ENCODE measurements at places on chromosomes 2 and 18.

DNA sequence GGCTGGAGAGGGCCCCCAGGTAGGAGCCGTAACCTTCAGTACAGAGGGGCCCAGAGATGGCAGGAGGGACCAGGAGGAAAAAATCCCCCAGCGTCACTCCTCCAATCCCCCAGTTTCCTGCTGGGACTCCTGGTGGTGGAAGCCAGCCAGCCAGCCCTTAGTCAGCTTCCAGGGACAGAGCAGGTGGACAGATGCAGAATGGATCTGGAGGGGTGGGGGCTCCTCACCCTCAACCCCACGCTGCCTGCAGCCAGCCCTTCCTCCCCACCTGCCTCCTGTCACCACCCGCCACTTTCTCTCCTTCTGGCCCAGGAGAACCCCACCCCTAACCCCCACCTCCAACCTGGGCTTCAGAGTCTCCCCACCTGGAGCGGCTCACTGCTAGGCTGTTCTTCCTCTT lies 21.1 kb downstream of the EMX1 start:
- DNase-seq, result no peak

DNA sequence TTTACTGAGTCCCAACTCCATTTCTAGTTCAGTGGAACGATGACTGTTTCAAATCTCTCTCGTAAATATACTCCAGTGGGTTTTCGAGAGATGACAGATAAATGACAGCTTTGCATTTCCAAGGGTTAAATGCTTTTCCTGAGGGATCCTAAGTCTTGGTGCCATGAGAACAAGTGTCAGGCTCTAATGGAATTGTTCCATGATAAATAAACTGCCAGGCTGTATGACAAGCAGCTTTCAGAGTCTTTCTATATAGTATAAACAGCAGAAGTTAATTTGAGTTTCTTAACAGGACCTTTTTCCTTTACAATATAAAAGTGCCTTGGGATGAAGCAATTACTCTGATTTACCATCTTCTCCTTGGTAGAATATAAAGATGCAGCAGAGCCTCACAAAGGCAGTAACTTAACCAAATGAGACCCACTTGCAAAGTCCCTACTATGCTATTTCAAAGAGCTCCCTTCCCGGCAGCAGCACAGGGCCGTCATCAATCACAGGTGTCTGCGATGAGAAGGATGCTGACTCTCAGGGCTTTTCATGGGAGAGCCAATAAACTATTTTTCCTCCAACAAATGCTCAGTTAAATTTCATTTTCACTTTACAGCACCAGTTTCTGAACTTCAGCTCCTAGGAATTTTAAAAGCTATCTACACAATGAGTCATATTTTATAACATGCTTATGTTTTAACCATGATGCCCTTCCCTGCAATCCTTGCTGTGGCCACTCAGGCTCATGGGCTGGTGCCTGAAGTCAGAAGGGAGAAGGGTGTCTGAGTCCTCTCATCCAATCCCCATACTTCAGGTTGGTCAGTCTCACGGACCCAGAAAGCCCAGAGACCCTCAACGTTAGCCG lies 123.8 kb downstream of the AFF3 start:
- no peak for DNase-seq

DNA sequence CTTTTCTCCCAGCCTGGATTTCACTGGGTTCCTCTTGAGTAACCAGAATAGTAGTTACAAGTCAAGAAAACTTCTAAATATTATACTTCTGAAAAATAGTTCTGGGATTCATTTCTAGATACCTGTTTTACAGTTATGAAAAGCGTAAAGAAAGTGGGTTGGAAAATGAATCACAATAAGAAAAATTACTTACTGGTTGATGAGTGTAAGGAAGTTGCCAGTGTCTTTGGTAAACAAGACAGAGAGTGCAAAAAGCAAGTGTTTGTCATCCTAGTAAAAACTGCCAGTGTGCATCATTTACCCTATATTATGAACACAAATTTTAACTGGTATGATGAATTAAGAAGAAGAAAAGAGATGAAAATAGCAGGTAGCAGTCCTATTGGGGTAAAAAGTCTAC lies 88.9 kb downstream of the R3HDM1 start:
- DNase-seq, result no peak

GRCh38 chr2:189276277-189276676 lies 96.7 kb upstream of the COL5A2 start:
- peak; percentile 60 for DNase-seq

DNA sequence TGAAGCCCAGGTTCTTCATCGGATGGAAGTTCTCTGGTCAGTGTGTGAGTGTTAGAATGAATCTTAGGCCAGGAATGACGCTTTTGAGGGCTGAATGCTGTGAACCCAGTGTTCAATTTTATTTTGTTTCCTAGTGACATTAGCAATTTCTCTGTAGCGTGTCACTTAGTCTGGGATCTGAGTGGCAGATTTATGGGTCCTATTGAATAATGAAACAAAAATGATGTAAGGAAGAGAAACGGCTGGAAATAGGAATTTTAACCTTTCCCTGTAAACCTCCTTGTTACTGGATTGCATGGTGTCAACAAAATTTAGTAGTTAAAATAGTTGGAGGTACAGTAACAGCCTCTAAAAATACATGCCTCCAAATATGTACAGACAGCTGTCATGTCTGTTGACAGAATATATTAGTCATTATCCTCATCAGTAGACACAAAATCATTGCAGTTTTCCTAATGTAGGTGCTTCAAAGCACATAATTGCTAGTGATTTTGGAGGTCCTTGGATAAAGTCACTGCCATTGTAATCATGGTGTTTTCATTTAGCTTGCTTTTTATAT lies 223.8 kb upstream of the SPRED2 start:
- DNase-seq, result no peak

DNA sequence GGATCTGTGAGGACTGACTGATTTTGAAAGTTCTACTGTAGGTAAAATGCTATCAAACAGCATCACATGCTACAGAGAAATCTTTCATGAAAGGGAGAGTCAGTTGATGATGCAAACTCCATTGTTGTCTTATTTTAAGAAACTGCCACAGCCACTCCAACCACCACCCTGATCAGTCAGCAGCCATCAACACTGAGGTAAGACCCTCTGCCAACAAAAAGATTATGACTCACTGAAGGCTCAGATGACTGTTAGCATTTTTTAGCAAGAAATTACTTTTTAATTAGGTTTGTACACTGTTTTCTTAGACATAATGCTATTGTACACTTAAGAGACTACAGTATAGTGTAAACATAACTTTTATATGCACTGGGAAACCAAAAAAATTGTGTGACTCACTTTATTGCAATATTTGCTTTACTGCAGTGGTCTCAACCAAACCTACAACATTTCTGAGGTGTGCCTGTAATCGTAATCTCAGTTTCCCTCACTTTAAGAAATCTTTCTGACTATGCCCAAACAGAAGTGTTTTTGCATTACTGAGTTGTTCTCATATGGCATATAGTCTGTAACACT lies 42.8 kb downstream of the METTL8 start:
- no peak for DNase-seq

- DNase-seq, result no peak
Measured at GRCh38 chr2:232781765-232782164, 5.4 kb upstream of the KCNJ13 start.

DNA sequence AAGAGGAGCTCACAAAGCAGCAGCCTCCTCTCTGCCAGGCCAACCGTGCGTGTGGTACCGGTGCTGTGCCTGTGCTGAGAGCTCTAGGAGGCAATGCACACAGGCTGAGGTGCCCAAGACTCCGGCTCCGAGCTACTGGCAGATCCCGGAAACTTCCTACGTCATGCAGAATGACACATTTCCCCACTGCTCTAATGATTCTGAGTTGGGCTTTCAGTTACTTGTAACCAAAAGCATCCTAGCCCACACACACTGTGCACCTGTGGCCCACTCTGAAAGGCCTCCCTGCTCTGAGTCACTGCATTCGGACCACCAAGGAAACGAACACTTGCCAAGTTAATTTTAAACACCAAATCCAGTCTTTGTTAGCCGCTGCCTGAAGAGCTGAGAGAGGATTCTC lies 9.3 kb upstream of the RNU4ATAC start:
- DNase-seq, result no peak

GRCh38 chr18:68676913-68677312 lies 38.0 kb downstream of the TMX3 start:
- no peak for DNase-seq

DNA sequence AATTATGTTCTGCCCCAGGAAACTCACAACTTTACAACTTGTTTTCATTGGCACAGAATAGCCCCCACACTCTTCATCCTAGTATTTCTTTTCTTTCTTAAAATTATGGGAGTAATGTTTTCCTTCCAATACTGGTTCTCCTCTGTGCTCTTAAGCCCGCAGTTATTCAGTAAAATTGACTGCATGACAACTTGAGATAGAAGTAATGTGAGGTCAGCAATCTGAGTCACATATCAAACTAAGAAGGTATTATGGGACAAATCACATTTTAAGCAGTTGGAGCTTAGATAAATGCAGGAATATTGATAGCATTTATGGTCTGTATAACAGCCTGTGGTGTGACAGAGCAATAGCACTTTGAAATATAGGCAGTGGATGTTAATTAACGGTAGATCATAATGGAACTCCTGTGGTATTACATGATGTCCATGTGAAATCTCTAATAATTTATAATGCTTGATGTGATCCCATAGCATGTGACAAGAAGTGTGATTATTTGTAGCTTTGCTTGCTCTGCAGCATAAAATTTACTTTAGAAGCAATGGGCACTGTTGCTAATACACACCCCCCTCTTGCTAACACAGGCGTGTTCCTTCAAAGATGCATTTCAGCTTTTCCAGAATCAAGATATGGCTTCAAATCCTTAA lies 351.4 kb upstream of the CDH20 start:
- no peak for DNase-seq

DNA sequence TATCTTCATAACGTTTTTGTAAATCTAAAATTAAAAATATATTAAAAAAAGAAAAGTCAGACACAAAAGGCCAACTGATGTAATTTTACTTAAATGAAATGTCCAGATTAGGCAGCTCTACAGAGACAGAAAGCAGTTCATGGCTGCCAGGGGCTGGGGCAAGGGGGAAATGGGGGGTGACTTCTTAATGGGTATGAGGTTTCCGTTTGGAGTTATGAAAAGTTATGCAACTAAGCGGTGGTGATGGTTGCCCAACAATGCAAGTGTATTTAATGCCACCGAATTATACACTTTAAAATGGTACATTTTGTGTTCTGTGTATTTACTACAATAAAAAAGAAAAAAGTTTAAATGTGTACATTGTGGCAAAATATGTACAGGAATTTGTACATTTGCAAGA lies 70.2 kb upstream of the TEX51 start:
- no peak for DNase-seq

GRCh38 chr2:65292106-65292400 lies 64.4 kb downstream of the ACTR2 start:
- DNase-seq, result no peak

GRCh38 chr18:46050268-46050667 lies 21.8 kb downstream of the PSTPIP2 start:
- no peak for DNase-seq

DNA sequence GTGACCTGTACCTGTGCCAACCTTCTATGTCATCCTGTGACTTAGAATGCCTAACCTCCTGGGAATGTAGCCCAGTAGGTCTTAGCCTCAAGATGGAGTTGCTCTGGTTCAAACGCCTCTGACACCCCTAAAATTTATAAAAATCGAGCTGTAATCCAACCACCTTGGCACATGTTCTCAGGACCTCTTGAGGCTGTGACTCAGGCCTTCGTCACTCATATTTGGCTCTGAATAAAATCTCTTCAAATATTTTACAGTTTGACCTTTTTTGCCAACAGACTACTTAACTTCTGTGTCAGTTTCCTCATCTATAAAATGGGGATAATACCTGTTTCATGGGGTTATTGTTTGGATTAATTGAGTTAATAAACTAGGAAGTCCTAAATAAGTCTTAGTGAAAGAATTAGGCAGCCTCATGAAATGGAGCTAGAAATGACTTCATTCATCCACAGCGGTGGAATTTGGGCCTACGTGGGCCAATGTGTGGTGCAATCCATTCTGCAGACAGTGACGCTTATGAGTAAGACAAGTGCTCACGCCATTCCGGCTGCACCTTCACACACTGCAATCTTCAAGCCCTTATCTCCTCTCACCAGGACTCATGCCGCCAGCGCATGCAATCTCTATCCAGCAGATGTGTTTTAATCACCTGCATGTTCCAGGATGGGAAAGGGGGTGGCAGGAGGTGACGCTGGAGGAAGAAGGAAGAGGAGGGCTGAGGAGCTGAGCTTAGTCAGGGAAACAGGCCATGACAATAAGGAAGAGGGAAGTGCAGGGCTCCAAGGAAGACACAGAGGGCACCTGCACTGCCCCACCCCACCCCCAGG lies 2.0 kb upstream of the UBE2F start:
- DNase-seq, result no peak

GRCh38 chr2:184555352-184555751 lies 43.0 kb upstream of the ZNF804A start:
- DNase-seq, result no peak

GRCh38 chr2:127552336-127552735 lies 16.9 kb downstream of the MYO7B start:
- DNase-seq, result no peak

DNA sequence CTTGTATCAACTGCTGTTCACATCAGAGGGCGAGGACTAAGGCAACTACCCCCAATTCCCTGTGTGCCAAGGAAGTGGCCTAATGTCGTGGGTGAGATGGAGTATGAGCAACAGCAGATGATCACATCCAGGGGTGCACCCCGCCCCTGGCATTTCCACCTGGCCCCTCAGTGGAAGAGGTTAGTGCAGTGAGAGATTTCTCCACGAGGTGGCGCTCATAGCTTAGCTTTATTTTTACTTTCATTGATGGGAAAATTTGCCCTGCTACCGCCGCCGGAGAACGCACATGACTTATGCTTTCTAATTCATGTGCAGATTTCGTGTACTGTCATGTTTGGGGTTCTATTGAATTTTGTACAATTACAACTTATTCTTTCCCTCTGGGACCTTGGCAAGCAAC lies 470.6 kb upstream of the MEX3C start:
- DNase-seq, result peak; percentile 51

GRCh38 chr2:95530734-95531133 lies 46.2 kb upstream of the TRIM43B start:
- DNase-seq, result no peak

DNA sequence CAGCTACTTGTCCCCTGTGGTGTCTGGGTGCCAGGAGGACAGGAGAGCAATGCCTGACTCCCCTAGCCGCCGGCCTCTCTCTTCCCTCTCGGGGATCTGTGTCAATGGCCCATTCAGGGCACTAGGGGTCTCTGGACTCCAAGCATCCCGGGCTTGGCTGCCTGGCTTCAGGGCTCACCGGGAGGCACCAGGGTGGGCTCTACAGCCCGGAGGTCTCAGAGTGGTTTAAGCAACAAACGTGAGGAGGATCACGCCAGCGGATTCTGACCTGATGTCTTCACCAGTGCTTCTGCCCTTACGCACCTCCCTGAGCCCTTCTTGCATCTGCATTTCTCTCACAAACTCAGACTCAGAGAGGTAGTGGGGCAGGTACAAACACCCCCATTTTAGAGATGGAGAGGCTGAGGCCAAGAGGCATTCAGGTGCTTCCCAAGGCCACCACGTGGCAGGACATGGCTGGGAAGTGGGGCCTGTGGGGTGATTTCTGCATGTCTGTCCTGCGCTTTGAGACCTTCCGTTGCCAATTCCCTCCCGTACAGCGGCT lies 243.0 kb downstream of the CELF4 start:
- DNase-seq, result peak; percentile 49

- no peak for DNase-seq
Measured at GRCh38 chr2:233124421-233125080, 64.4 kb downstream of the INPP5D start.

GRCh38 chr18:73199151-73199550 lies 331.4 kb upstream of the NETO1 start:
- no peak for DNase-seq

- no peak for DNase-seq
Measured at GRCh38 chr2:46983065-46983801, 67.6 kb upstream of the MCFD2 start.

GRCh38 chr18:78875778-78876650 lies 103.6 kb upstream of the SALL3 start:
- DNase-seq, result no peak

- DNase-seq, result peak; percentile 49
Measured at GRCh38 chr2:56008661-56009431, 85.3 kb upstream of the EFEMP1 start.

Measured in right lung (tissue), 10 donors.